ENCODE measurements at places on chromosomes 5 and 9. TPM values are rescaled to one million over a fixed set of nuclear protein-coding genes. Genes with fewer than 3 reads are reported as not detected.

DNA sequence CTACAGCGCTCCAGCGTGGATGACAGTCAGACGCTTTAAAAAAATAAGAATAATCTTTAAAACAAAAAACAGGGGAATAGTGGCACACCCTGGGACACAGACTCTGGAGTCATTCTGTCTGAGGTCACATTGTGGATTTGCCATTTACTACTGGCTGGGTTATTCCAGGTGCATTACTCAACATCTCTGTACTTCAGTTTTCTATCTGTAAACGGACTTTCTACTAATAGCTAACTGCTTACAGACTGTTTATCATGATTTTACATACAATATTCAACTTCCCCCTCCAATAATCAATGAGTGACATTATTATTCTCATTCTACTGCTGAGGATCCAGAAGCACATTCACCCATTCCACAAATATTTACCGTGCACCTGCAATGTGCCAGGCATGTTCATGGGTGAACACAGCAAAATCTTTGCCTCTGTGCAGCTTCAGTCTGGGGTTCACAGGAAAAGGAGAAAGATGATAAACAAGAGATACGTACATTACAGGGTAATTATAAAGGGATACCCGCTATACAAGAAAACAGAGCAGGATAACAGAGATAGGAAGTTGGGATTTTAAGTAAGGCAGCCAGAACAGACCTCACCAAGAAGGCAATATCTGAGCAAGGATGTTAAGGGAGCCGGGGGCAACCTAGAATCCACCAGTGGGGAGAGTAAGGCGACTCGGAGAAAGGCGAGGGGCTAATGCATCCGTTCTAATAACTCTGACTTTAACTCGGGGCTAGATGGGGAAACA is 984 bp upstream of the RAD23B start:
- DNase-seq, result no peak

- no peak for DNase-seq
Measured at GRCh38 chr5:39420482-39421145, 4.2 kb downstream of the DAB2 start.

GRCh38 chr5:84274585-84275468 is 109.9 kb downstream of the EDIL3 start:
- no peak for DNase-seq

- DNase-seq, result peak; percentile 81
Measured at GRCh38 chr5:79133657-79134451, 22.2 kb downstream of the BHMT start.

Gene CFAP157
- total RNA-seq, result 0.16 TPM

Gene SLC46A2
- total RNA-seq, result not detected

DNA sequence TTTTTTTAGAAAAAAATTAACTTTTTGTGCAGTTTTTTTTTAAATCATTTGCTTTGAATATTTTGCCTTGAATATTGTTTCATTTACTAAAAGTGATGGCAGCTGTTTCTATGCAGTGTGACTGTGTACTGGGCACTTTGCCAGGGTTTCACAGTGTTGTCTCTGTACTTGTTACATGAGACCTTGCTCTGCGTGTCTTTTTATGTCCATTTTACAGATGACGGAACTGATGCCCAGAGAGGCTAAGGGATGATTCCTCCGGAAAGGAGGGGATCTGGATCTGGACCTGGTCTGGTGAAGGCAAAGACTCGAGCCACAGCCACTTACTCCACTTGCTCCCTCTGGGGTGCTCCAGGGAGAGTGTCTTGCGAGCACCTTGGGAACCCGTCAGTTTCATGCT is 124.8 kb upstream of the PTCH1 start:
- DNase-seq, result no peak

Gene EGFL7
- 1.9 TPM for total RNA-seq

GRCh38 chr9:95478335-95478734 is 38.4 kb downstream of the PTCH1 start:
- no peak for DNase-seq

DNA sequence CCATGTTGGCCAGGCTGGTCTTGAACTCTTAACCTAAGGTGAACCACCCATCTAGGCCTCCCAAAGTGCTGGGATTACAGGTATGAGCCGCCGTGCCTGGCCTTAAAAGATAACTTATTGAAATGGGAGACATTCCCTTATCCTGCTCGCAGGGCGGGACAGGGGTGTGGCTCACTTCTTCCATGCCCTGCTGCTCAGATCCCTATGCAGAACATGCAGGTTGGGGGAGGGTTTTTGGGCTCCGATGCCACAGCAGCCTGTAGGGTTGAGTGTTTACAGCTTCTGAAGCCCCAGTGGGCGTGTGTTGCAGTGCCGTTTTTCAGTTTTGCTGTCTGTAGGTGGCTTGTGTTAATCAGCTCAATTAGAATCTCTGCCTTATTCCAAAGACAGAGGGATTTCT is 108.0 kb upstream of the BRINP1 start:
- no peak for DNase-seq

DNA sequence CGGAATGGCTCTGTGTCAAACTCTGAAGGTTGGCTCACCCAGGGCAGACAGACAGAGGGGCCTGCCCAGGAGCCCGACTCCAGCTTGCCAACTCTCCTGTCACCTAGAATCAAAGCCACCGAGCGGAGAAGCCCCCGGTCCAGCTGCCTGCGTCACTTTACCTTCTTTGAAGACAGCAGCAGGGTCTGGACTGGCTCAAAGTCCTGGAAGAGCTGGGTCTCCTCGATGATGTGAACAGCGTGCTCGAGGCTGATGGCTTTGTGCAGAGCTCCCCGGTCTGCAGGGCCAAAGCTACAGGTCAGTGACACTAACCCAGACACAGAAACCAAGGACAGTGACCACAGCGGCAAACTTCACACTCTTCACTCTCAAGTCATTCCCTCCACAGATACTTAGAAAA is 67.9 kb downstream of the SECISBP2 start:
- DNase-seq, result no peak

GRCh38 chr5:156259618-156260017 is 67.3 kb upstream of the SGCD start:
- DNase-seq, result no peak

Gene CDX1
- total RNA-seq, result not detected

Gene C9orf153
- 0.42 TPM for total RNA-seq

DNA sequence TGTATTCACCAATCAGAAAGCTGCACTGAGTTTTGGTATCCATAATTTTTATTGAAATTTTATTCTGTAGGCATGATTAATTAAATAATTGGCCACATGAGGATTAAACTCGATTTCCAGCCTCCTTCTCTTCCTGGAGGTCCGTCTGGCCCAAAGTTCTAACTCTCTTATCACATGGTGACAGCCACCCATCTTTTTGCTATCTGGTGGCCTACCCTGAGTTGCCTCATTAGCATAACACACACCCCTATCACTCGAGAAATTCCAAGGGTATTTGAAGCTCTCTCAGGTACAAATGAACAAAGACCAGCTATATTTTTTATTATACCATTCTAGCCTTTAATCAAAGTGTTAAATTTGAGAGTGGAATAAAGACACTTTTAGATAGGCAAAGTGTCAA is 57.7 kb downstream of the APC start:
- no peak for DNase-seq

Gene TRIM7
- 1.5 TPM for total RNA-seq

DNA sequence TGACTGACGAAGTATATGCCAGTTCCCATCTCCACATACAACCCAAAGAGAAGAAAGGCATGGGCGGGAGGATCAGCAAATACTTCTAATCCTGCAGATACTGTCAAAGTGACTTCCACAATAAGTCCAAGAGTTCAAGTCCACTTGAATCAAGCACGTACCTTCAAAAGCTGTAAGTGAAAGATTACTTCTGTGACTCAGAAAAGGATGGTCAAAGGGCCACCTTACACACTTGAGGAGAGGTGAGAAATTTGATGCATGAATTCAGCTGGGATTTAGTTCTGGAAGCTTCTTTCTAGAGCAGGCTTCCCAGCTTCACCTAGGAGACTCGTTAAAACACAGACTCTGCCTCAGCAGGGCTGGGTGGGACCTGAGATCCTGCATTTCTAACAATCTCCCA is 357.5 kb downstream of the GLIS3 start:
- no peak for DNase-seq

- DNase-seq, result no peak
Measured at GRCh38 chr5:147180751-147181150, 54.1 kb upstream of the STK32A start.

- no peak for DNase-seq
Measured at GRCh38 chr5:145752947-145753346, 82.2 kb downstream of the PRELID2 start.

- no peak for DNase-seq
Measured at GRCh38 chr9:69139596-69139995, 34.5 kb upstream of the TJP2 start.

GRCh38 chr9:33129886-33130881 is 37.0 kb downstream of the B4GALT1 start:
- no peak for DNase-seq

Gene MARCOL
- total RNA-seq, result not detected

DNA sequence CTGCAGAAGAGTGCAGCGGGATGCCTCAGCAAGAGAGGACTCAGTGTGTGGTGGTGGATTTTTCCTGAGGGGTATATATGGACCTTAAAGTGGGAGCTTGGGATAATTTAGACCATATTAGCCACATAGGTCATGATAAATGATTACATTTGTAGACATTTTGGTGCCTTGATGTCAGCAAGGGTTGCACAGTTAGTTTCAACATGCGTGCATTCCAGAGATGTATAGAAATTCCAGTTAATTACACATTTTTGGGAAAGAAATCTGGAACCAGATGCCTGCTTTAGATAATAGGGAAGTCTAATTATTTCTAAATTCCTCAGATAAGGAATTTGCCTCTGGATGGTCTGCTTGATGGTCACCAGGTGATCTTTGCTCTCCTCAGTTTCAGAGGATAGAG is 440.6 kb upstream of the PAPPA start:
- DNase-seq, result no peak

GRCh38 chr5:93092349-93093105 is 488.5 kb downstream of the NR2F1-AS1 start:
- no peak for DNase-seq

Gene DND1
- total RNA-seq, result 4.1 TPM

DNA sequence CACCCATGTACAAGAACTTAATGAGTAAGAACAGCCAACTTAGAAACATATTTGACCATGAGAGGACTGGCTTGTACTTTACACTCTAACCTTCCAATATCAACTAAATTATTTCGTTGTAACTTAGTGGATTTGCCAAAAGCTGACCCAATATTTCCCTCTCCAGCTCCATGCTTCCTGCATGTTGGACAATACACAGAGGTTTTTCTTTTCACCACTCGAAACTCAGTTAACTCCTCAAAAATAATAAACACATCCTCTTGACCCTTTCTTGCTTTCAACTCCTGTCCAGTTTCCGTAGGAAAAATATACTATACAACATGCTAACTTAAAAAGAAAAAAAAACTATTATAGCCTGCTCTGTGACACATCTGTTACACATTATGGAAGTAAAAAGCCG is 188.9 kb downstream of the MPDZ start:
- no peak for DNase-seq

DNA sequence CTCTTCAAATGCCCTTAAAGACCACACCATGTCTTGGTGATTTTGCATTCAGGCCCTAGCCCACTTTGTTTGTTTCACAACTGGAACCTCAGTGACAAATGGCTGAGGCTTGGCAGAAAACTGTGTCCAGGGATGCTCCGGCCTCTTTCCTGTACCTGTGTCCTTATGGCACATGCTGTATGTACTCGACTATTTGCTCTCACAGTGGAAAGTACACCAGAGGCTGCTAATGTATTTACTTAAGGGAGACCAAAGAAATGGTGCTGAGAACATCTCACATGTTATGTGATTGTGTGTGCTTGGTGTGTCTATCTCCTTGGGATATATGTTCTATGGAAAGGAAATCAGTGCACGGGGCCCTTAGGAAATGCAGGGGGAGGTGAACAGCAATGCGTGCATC is 263.3 kb downstream of the GADD45G start:
- no peak for DNase-seq

- DNase-seq, result no peak
Measured at GRCh38 chr9:81150016-81150625, 539.2 kb downstream of the TLE1 start.

- no peak for DNase-seq
Measured at GRCh38 chr9:129504404-129504803, 116.5 kb downstream of the C9orf50 start.

Gene LCN1
- not detected for total RNA-seq

DNA sequence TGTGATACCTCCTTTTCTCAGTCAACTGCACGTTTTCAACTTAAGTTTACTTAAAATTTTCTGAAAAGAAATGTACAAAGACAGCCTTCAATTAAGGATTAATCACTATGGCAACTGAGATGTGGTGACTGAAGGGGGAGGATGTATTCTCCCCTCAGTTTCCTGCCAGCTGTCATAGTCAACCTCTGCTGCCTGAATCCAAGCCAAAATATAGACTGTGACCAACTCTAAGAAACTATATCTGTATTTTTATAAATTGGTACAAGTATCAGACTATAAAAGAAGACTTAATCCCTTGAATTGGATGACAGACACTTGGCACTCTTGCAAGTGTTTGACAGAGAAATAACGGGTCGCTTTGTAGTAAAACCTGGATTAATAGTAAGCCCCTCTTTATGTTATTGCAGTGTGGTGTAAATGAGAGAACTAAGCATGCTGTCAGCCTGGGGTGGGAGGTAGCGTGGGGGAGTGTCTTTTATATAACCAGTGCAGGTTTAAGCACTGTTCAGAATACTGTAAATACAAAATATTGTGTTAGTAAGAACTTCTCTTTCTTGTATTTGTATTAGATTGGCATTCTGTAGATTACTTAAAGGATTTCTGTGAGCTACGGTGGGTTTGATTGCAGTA is 106.4 kb downstream of the ERCC6L2 start:
- DNase-seq, result peak; percentile 53

Gene ODF2
- 82.8 TPM for total RNA-seq

DNA sequence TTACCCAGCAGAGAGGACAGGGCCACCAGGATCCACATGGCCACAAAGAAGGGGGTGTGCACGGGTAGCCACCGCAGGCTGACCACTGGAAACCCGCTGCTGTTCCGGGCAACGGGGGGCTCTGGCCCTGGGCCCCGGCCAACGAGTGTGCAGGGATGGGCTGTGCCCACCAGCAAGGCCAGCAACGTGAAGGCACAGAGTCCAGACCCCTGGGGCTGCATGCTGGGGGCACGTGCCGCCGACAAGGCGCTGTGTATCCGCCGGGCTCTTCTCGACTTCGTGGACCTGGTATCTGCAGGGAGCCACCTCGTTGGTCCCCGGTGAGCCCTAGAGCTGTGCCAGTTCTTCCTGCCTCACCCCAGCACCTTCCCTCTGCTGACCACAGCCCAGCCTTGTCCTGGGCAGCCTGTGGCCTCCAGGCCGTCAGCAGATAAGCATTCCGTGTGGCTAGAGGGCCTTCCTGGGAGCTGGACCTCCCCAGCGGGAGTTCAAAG is 42.2 kb upstream of the CEP72 start:
- no peak for DNase-seq

GRCh38 chr5:94240993-94241651 is 377.3 kb downstream of the KIAA0825 start:
- no peak for DNase-seq

GRCh38 chr5:139647506-139648204 is 494 bp upstream of the CXXC5 start:
- DNase-seq, result no peak

GRCh38 chr9:121200356-121200755 is 1.3 kb downstream of the RAB14 start:
- no peak for DNase-seq

All from activated CD8-positive, alpha-beta T cell treated with anti-CD3 and anti-CD28 coated beads, Interleukin-2, amount 10 ng/mL, durations not matched to agents 7 days and 5 days (primary cell).